Foreskin keratinocyte (primary cell): ENCODE measurements at places on chromosomes 11 and 22.

DNA sequence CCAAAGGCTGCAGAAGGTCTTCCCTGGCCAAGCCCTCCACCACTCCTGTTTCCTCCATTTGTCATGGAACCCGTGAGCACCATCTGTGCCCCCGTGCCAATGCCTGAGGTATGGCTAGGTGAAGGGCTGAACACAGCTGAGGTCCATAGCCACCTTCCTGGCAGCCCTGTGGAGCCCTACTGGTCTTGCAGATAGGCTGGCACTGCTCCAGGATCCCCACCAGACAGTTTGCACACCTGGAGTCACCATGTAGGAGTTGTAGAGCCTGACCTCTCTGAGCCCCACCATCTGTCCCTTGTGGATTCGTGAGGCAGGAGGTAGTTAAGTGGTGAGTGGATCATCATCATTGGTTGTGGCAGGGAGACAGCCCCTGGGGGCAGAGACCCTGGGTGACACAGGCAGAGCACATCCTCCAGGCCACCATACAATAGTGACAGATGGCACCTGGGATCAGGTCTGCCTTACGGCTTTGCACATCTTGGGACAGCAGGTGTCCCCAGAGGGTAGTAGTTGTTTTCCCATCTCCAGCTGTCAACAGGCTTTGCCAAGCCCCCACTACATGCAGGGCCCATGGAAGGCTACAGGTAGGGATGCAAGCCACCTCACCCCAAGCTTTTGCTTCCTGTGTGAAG, 52.5 kb upstream of the SUSD2 start:
- DNase-seq: no peak

DNA sequence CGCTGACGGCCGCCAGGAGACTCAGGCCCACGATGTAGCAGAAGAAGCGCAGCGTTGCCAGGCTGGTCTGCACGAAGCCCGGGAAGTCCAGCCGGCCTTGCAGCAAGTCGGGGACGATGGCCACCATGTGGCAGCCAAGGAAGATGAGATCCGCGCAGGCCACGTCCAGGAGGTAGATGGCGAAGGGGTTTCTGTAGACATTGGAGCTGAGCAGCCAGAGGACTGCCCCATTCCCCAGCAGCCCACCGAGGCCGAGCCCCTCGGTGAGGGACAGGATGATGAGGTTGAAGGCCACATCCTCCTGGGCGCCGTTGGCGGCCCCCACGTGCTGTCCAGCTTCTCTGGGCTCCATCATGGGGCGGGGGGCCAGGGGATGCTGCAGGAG, 3.8 kb downstream of the MRGPRE start:
- DNase-seq: no peak

- no peak for DNase-seq
Observed at GRCh38 chr11:120543521-120544215, 32.1 kb downstream of the GRIK4 start.

DNA sequence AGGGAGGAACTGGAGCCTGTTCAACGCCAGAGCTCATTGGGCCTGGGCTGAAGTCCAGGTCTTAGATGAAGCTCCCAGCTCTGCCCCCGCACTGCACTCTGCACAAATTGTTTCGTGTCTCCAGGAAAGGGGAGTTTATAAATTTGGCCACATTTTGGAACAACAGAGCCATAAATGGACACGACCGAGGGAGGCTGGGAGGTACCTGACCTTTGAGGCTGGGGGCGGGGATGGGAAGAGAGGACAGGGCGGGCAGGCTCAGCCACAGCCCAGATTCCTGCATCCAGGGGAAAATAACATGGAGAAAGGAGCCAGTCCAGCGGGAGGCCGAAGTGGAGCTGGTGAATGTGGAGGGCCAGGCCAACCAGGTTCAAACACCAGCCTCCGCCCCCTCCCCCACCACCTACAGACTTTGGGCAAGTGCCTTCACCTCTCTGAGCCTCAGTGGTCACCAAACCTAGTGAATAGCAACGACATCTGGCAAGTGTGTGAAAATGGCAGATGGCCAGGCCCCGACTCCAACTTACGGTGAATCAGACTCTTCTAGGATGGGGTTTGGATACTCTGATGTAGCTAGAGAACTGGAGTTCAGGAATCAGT, 36.8 kb upstream of the SMTN start:
- no peak for DNase-seq

- DNase-seq: no peak
Observed at GRCh38 chr22:50001388-50002231, 11.0 kb downstream of the IL17REL start.

DNA sequence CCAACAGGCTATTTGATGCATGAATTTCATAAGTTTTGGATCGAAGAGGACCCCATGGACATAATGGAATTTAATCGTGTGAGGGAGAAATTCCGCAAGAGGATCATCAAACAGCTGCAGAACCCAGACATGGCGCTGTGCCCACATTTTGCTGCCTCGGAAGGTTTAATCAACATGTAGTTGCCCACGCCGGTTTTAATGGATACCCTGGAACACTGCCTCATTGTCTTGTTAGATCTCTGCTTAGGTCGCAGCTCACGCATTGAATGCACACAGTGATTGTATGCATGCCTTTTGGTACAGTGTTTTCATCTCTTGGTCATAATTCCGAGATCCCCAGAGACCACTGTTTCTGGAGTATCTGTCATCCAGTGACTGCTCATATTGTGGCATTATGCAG, 46.8 kb downstream of the SLN start:
- no peak for DNase-seq

DNA sequence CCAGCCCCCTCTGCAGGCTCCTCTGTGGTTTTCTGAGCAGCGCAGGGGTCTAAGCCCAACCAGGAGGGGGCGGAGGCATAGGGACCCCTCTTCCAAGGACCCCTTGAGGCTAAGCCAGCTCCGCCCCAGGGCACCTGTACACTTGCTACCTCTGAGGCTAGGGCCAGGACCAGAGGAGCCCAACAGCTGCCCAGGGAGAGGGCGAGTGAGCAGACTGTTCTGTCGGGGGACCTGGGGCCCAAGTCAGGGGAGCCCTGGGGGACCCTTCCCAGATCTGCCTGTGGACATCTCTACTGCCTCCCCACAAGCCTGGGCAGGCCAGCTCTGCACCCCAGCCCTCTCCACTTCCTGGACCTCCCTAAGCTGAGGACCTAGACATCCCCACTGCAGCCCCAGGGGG, 1.8 kb downstream of the B4GALNT4 start:
- DNase-seq: no peak

- DNase-seq: no peak
Observed at GRCh38 chr11:44773351-44773965, 46.7 kb downstream of the TSPAN18 start.

DNA sequence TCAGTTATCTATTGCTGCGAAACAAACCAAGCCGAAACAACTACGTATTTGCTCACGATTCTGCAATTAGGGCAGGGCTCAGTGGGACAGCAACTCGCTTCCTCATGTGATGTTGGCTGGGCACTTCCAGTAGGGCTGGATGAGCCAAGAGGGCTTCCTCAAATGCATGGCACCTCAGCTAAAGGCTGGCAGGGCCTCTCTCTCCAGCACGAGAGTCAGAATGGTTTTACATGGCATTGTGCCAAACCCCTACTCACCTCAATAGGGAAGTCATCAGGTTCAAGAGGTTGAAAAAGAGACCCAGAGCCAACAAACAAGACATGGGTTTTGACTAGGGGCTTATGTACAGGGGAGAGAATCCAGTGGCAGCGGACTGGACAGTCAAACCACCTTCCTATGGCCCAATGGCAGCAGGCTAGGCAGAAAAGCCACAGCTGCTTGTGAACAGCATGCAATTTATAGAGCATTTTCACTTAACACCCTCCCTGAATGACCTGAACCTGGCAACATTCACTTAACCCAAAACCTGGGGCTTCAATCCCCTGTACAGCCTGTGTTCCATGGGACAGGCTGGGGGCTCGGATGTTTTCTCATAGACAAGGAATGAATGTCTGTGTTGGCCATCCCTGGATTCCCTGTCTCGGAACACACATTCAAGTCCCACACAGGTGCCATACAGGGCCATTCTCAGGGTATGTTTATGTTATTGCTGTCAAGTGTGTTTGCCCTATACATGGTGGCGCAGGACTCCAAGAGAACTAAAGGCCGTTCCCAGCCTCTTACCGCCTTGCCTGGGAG, 154.2 kb upstream of the NAV2 start:
- no peak for DNase-seq
